ENCODE measurements at places on chromosomes 7 and 10. TPM values are rescaled to one million over a fixed set of nuclear protein-coding genes. Genes with fewer than 3 reads are reported as not detected.
A peak's percentile ranks its signal among the peaks of the same experiment; 100 is the strongest.

- DNase-seq, result no peak
Measured at GRCh38 chr7:7664291-7664690, 23.7 kb downstream of the UMAD1 start.

CRYGN gene
- total RNA-seq, result not detected

DNA sequence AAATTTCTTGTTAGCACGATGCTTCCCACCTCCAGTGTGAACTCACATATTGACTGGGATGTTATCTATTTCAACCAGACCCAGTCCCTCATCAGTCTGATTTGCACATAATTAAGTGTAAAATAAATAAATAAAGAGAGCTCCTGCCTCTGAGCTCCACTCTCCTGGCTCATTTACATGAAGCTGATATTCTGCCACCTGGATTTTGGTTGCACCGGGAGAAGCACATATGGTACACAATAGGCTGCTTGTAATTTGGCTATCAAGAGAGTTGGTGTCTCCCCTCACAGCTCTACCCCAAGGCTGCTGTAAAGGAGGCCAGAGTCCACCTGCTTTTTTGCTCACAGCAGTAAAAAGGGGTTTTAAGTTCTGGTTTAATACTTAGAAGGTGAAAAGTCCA, 610.5 kb downstream of the KCNMA1 start:
- DNase-seq, result no peak

LBX1 gene
- total RNA-seq, result not detected

ACTL6B gene
- total RNA-seq, result not detected

GRCh38 chr10:72250666-72251065, 23.1 kb upstream of the DDIT4 start:
- DNase-seq, result no peak

DNA sequence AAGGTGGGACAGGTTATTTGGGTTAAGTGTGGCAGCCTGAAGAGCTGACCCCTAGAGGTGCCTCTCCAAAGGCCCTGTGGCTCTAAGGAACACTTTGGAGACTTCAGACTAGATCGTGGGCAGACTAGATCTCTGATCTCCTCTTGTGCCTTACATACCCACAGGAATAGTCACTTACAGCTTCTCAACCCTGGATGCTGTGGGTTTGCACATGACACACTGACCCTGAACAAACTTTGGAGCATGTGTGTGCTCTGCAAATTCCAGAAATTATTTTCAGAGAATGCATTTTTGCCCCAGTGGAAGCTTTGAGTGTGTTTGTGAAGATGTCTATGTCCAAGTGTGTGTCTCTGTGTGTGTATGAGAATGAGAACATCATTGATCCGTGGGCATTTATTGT, 119.6 kb downstream of the EMX2 start:
- DNase-seq, result no peak

DNA sequence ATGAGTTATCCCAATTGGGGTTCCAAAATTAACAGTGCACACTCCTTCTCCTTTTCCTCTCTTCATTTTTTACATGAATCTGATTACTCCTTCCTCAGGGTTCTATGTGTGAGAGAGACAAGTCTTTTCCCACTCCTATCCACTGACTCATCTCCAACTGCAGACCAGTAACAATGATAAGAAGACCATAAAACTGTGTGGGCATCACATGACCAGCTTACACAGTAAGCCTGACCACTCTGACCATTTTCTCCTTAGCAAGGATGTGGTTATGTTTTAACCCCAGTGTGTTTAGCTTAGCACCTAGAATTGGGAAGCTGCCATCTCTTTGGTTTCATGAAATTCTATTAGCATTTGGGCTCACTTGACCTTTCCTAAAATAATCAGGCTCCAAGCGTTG, 145.0 kb upstream of the CALCR start:
- DNase-seq, result peak; percentile 98

- no peak for DNase-seq
Measured at GRCh38 chr7:71682181-71682580, 550.2 kb downstream of the GALNT17 start.

- DNase-seq, result no peak
Measured at GRCh38 chr10:51156926-51157325, 82.6 kb downstream of the PRKG1 start.

DNA sequence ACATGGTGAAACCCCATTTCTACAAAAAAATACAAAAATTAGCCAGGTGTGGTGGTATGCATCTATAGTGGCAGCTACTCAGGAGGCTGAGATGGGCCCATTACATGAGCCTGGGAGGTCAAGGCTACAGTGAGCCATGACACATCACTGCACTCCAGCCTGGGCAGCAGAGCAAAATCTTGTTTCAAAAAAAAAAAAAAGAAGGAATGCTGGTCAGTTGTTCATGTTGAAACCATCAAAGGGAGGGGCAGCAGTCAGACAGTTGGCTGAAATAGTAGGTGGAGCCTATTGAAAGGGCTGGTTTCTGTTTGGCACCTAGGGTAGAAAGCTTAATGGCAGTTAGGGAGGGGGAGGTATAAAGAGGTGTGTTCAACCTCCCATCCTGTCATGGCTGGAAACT, 323.0 kb downstream of the GALNT17 start:
- DNase-seq, result no peak

TRPV5 gene
- total RNA-seq, result not detected

DNA sequence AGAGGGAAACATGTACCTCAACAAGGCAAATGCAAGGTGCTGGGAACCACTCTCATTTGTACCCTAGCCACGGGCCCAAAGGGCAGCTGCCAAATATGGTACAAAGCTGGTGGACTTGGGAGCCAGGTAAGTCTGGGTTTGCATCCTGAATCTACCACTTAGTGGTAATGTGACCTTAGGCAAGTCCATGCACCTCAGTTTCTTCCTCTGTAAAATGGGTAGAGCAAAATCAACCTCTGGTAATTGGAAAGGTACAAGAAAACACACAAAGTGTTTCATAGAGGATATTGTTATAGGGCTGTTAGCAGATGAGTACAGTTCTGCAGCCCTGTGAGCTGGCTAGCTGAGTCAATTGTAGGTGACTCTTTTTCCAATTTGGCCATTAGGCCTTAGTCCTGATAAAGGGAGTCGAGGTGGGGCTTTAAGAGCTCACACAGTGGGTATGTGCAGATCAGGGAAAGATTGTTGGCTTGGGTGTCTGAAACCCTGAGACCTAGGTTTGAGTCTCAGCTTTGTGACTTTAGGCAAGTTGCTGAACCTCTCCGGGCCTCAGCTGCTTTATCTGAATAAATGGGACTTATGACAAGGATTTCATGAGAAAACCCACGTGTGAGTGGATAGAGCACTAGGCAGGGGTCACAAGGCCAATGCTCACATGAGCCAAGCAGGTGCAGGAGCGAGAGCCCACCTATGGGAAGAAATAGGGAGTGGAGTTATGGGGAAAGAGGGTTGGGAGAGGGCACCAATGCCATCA, 121.3 kb upstream of the GDF10 start:
- no peak for DNase-seq

DNA sequence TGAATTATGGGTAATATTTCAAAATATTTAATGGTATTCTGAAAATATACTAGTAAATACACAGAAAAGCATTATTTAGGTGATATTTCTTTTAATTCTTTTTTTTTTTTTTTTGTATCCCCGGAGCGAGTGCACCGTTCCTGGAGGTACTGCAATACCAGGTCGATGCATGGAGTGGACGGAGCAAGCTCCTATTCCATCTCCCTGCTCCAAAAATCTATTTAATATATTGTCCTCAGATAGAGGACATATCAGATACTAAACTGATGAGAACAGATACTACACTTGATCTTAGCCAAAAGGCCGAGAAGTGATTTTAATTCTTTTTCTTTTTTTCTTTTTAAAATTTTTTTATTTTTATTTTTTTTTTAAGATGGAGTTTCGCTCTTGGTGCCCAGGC, 10.8 kb downstream of the BTRC start:
- DNase-seq, result no peak

ADK gene
- 29.2 TPM for total RNA-seq

GRCh38 chr7:20828947-20829346, 42.3 kb upstream of the SP8 start:
- no peak for DNase-seq

All from H4 (cell line).